ENCODE measurements at places on chromosomes 4 and X.

- DNase-seq: no peak
Observed at GRCh38 chrX:12911122-12911470, 4.7 kb downstream of the TLR8 start.

- DNase-seq: no peak
Observed at GRCh38 chr4:84481077-84481859, 17.8 kb downstream of the NKX6-1 start.

DNA sequence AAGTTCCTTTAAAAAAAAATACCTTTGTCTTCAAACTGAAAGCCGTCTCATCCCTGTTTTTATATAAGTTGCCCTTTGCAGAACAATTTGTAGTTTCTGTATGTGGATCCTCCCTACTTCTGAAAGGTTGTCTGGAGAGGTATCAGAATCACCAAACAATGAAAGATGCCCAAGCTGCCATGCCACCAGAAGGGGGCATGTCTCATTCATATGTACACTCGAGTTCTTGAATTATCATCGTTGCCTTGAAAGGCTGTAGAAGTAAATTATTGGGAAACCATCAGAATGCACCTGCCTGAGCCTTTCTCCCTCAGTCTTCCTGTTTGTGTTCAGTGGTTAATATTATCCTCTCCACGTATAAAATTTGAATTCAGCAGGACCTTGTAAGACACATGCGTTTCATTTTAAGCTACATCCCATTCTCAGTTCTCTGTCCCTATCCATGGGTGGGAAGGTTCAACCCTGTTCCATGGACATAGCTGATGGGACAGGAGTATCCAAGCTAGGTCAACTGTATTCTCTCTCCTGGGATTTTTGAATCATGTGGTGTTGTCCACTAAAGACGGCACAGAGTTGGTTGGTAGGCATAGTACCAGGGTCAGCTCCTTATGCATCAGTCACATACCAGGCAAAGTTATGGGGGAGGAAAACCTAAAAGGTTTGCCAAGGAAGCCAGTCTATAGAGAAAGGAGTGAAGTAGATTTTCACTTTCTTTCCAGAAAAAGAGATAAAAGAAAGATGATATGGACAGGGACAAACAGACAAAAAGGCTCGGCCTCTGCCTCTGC lies 24.0 kb downstream of the GALNT7 start:
- no peak for DNase-seq

DNA sequence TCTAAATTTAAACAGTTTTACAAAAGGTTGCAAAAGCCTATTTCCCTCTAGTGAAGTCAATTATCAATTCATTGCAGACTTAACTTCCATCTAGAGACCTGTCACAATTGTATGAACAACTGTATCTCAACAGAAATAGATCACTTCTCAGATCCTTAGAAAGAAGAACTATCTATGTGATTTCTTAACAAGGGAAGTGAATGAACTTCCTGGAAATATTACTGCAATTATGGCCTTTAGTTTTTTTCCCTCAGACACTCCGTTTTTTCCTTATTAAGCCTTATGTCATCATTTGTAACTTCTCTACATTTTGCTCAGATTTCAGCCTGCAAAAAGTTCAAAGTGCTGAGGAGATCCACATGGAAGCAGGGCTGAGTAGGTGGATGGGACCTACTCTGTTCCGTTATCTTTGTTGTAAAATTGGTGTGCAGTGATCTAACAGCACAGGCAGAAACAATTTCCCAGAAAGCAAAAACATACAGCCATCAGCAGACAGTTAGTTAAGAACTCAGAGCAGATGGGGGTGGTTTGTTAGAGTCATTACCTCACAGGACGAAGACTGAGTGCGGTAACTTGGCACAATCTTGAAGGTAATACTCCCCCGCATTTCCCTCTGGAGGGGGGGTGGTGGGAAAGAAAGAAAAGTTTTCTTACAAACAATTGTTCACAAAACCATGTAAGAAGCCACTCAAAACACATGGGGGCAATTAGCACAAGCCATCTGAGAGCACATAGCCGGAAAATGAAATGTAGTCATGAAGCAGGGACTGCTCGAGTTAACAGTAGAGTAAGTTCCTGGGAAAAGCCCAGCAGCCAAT lies 112.3 kb downstream of the NYX start:
- DNase-seq: no peak

GRCh38 chr4:63169836-63170235 lies 1239.4 kb downstream of the TECRL start:
- no peak for DNase-seq

- DNase-seq: no peak
Observed at GRCh38 chr4:170388255-170388654, 298.5 kb upstream of the AADAT start.

DNA sequence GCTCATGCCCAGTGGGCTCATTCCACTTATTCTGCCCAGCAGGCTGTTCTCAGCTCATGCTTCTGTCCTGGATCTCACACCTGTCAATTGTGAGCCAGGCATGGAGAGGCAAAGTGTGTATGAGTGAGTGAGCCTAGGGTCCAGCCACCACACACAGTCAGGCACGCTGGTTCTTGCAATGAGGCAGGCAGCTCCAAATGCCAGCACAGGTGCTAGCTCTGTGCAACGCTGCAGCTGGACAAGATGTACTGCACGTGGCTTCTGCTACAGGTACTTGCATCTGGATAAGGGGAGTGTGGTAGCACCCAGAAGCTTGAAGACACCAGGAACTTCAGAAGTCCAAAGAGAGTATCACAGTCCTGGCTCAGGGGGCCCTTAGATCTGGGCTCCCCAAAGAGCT lies 1249.4 kb upstream of the IGFBP7 start:
- no peak for DNase-seq

DNA sequence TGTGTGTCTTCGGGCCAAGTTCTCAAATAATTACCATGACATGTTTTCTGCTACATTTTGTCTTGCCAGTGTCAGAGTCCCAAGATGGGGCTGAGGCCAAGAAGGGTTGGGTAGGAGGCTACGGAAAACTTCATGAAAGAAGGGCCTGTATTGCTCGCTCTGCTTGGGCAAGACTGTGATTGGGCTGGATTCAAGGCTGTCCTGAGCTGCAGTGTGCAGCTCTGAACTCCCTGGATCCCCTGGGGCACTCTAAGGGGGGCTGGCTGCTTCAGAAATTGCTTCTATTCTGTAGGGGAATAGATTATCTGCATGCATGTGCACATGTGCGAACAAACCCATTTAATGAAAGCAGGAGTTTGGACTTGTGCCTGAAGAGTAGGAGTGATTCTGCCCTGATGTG lies 13.6 kb downstream of the TSPAN6 start:
- no peak for DNase-seq

- DNase-seq: no peak
Observed at GRCh38 chr4:84279678-84280077, 219.4 kb downstream of the NKX6-1 start.

- DNase-seq: no peak
Observed at GRCh38 chrX:133813971-133814370, 171.4 kb downstream of the GPC3 start.

DNA sequence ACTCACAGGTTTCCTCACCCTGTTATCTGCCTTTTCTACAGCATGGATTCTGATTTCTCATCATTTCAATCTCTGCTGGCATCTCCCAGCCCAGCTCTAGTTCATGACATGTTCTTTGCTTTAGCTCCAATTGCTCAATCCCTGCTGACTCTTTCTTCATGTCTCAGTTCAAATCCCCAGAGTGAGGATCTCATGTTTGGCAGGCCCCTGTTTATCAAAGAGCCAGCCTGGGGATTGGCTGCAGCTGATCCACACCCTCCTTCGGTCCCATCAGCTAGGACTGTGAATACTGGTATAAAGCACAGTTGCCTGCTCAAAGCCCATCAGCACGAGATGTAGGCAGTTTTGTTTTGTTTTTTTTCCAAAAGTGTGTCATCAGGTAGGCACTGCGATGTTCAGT lies 14.4 kb upstream of the CC2D2A start:
- DNase-seq: no peak

GRCh38 chr4:138645289-138645688 lies 370.3 kb upstream of the NOCT start:
- no peak for DNase-seq

DNA sequence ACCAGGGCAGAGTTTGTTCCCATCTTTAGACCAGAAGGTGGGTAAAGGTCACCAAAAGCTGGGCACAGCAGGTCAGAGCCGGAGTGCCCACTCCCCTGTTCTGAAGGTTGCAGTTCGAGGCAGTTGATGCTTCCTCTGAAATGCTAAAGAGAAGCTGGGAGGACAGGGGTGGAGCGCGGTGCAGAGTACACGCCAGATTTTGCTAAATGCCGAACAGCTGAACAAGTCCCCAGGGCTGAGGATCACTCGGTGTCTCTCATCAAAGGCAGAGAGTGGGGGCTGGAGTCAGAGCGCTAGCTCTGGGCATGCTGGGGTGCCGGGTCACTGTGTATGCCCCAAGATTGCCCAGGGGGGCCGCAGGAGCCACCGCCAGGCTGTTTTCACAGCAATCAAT lies 197.0 kb downstream of the BCOR start:
- DNase-seq: no peak

DNA sequence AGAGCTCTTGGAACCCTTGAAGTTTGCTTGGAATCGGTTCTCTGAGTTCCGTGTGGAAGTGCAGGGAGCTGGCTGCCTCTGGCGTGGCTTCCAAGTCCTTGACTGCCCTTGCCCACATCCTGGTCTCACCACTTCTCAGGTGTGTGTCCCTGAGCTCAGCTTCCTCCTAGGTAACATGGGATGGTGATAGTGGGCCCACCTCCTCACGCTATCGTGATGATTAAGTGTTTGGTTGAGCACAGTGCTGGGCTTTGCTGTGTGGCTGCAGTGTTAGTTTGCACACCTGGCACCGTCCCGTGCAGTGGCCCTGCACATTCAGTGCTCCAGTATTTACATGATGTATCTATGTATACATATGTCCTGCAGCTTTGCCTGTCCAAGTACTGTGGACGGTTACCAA lies 81.5 kb downstream of the CLDN34 start:
- no peak for DNase-seq

GRCh38 chrX:117985241-117985640 lies 131.4 kb downstream of the KLHL13 start:
- DNase-seq: no peak

DNA sequence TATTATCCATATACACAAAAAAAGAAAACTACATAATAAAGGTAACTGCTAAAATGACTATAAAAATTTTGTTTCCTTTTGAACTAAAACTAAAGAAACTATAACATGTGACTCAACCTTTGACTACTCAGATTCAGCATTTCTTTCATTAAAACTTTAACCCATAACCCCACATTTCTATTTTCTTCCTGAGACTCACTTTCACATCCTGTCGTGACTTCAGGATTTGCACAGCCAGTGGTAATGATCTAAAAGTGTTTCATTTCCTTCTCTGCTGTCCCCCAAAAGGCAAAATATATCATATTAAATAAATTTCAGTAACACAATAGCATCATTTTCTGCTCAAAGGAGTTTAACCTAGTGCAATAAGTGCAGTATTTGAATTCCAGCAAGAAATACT lies 1022.4 kb upstream of the DIAPH2 start:
- no peak for DNase-seq

DNA sequence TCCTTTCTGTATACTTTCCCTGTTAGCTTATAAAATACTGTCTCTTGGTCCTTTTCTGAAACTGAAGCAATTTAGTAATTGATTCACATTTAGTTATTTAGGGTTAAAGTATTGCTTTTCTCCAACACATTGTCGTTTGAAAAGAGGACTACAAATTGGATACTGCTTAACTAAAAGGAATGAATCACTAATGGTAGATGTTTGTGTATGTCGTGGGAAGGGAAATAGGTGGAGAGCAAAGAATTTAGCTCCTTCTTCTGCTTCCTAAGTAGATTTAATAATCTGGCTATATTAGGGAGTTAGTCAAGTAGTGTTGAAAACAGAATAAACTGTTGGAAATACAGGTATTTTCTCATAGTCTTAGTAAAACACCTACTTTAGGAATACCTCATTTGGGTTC lies 27.9 kb downstream of the SLAIN2 start:
- no peak for DNase-seq

DNA sequence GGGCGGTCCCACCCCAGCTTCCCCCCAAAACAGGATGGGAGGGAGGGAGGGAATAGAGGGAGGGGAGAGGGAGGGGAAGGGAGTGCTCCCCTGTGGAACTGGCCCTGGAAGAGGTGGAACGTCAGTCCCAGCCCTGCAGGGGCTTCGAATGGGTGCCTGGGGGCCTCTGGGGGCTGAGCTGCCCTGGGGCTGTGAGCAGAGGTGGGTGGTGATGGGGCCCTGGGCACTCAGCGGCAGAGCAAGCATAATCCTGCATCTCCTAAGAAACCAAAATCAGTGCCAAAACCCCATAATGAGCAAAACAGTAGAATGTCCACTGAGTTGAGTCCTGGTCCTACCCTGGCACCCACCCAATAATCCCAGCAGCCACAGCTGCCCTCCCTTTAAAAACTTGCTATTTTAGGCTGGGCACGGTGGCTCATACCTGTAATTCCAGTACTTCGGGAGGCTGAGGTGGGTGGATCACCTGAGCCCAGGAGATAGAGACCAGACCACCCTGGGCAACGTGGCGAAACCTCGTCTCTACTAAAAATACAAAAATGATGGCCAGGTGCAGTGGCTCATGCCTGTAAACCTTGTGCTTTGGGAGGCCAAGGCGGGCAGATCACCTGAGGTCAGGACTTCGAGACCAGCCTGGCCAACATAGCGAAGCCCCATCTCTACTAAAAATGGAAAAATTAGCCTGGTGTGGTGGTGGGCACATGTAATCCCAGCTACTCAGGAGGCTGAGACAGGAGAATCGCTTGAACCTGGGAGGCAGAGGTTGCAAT lies 11.1 kb downstream of the DOK7 start:
- DNase-seq: no peak

- DNase-seq: no peak
Observed at GRCh38 chr4:3769642-3770184, 3.5 kb downstream of the ADRA2C start.

DNA sequence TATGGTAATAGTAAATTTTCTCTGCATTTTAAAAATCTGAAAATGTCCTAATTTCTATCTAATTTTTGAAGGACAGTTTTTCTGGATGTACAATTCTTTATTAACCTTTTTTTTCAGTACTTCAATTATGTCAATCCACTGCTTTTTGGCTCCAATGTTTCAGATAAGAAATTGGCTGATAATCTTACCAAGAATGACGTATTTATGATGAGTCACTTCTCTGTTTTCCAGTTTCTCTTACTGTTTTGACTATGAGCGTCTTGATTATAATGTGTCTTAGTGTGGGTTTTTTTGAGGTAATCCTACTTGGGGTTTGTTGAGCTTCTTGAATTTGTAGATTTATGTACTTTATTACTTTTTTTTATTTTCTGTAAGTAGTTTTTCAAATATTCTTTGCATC lies 47.2 kb downstream of the UGT2B11 start:
- DNase-seq: no peak

DNA sequence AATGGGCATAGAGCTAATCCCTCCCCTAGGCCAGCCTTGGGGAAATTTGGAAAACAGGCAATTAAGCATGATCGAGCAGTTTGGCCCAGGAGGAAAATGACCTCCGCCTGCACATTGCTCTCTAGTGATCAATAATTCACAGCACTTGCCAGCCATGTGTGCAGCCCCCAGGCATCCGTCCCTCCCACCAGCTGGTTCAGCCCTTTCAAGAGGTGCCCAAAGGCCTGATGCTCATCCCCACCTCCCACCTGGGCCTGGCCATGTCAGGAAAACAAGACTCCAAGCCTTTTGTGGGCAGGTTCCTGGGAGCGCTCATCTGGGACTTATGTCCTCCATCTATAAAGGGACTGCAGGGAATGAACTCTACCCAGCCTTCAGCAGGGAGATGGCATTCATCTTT lies 17.5 kb upstream of the PPP2R2C start:
- no peak for DNase-seq
